Thymus (tissue), 14 donors: ENCODE measurements at places on chromosomes 1 and 21.

GRCh38 chr1:7941437-7941793 lies 776 bp upstream of the TNFRSF9 start:
- no peak overlapping the region for H3K4me3 ChIP-seq
- H3K27me3 ChIP-seq: peaks cover 54% of the 10 kb centered on the region
- no peaks in the 10 kb centered on the region for H3K36me3 ChIP-seq
- H3K4me1 ChIP-seq: no peaks in the 10 kb centered on the region
- H3K27ac ChIP-seq: no peak overlapping the region

GRCh38 chr1:9600861-9601834 lies 12.4 kb downstream of the TMEM201 start:
- no peak for DNase-seq
- no peaks in the 10 kb centered on the region for H3K4me1 ChIP-seq
- H3K4me3 ChIP-seq: no peak overlapping the region
- H3K36me3 ChIP-seq: peaks cover 73% of the 10 kb centered on the region

DNA sequence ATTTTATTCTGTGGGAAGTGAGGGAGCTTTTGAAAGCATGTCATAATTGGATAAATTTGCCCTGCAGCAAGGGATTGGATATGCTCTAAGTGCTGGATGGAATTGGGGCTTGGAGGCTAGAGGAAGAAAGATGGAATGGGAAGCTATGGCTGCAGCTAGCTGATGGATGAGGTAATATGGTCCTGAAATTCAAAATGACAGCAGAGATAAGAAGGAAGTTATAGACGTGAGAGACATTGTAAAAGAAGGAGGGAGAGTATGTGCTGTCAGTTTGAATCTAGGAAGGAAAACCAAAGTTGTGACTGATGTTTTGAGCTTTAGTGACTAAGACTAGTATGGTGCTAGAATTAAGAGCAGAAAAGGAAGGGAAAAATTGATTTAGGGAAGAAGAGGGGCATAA lies 299.9 kb upstream of the SPAG17 start:
- H3K4me1 ChIP-seq: peaks cover 2% of the 10 kb centered on the region
- H3K36me3 ChIP-seq: no peaks in the 10 kb centered on the region
- DNase-seq: no peak
- no peak overlapping the region for H3K27ac ChIP-seq
- no peak overlapping the region for H3K4me3 ChIP-seq

GRCh38 chr21:41894922-41895557 lies 15.9 kb upstream of the PRDM15 start:
- H3K27ac ChIP-seq: no peak overlapping the region
- DNase-seq: no peak
- no peak overlapping the region for H3K4me3 ChIP-seq
- H3K4me1 ChIP-seq: peaks cover 46% of the 10 kb centered on the region
- H3K27me3 ChIP-seq: no peaks in the 10 kb centered on the region

DNA sequence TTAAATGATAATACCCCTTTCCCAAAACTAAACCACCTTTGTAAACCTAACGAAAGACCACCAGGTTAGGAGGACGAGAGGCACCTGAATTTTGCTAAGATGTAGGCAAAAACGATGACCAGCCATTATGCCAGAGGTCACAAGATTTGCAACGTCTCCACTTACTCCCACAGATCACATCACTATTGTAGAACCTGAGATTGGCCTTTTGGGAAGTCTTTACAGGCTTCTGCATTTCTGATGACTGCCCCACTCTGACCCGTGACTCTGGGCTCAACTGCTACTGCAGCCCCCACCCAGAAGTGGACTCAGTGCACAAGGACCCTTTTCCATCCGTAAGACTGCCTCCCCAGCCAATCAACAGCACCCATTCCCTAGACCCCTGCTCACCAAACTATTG lies 36.4 kb upstream of the COL6A2 start:
- DNase-seq: no peak
- no peak overlapping the region for H3K27ac ChIP-seq
- peaks cover 2% of the 10 kb centered on the region for H3K27me3 ChIP-seq
- H3K36me3 ChIP-seq: no peaks in the 10 kb centered on the region

GRCh38 chr21:44440241-44441040 lies 14.9 kb upstream of the LRRC3 start:
- H3K4me3 ChIP-seq: no peak overlapping the region
- no peak for DNase-seq
- no peaks in the 10 kb centered on the region for H3K4me1 ChIP-seq
- no peak overlapping the region for H3K27ac ChIP-seq

- no peaks in the 10 kb centered on the region for H3K4me1 ChIP-seq
- H3K27me3 ChIP-seq: no peaks in the 10 kb centered on the region
- no peak overlapping the region for H3K4me3 ChIP-seq
- no peak for DNase-seq
- no peaks in the 10 kb centered on the region for H3K36me3 ChIP-seq
- no peak overlapping the region for H3K27ac ChIP-seq
Measured at GRCh38 chr1:233707880-233708815, 94.2 kb downstream of the KCNK1 start.

- no peaks in the 10 kb centered on the region for H3K4me1 ChIP-seq
- H3K27me3 ChIP-seq: no peaks in the 10 kb centered on the region
- no peak overlapping the region for H3K4me3 ChIP-seq
- DNase-seq: no peak
- no peak overlapping the region for H3K27ac ChIP-seq
Measured at GRCh38 chr1:113292603-113293255, 97.6 kb upstream of the MAGI3 start.

GRCh38 chr1:17653276-17653675 lies 101.9 kb upstream of the ACTL8 start:
- H3K36me3 ChIP-seq: no peaks in the 10 kb centered on the region
- H3K27me3 ChIP-seq: no peaks in the 10 kb centered on the region
- no peak for DNase-seq
- no peak overlapping the region for H3K27ac ChIP-seq
- no peaks in the 10 kb centered on the region for H3K4me1 ChIP-seq
- no peak overlapping the region for H3K4me3 ChIP-seq

- H3K4me1 ChIP-seq: peaks cover 14% of the 10 kb centered on the region
- H3K36me3 ChIP-seq: peaks cover 23% of the 10 kb centered on the region
- DNase-seq: no peak
- peak overlapping the region; percentile 79 for H3K4me3 ChIP-seq
- peak overlapping the region; percentile 98 for H3K27ac ChIP-seq
- no peaks in the 10 kb centered on the region for H3K27me3 ChIP-seq
Measured at GRCh38 chr1:109091078-109091838, 694 bp downstream of the TMEM167B start.

DNA sequence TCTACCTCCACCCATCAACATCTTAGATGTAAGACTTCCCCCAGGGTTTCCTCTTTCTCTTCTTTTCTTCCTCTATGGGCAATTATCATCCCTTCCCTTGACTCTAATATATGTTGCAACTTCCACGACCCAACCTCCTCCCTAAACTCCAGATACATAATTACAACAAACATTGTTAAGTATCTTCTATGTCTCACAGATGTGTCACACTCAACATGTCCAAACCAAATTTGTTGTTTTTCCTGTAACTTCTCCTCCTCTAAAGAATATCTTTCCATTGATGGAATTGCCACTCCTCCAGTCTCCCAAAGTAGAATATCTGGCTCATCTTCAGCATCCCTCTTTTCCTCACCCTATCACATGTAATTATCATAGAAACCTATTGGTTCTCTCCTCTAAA lies 314.2 kb downstream of the RWDD3 start:
- H3K36me3 ChIP-seq: no peaks in the 10 kb centered on the region
- no peak overlapping the region for H3K4me3 ChIP-seq
- no peak overlapping the region for H3K27ac ChIP-seq
- no peaks in the 10 kb centered on the region for H3K4me1 ChIP-seq
- H3K27me3 ChIP-seq: no peaks in the 10 kb centered on the region

DNA sequence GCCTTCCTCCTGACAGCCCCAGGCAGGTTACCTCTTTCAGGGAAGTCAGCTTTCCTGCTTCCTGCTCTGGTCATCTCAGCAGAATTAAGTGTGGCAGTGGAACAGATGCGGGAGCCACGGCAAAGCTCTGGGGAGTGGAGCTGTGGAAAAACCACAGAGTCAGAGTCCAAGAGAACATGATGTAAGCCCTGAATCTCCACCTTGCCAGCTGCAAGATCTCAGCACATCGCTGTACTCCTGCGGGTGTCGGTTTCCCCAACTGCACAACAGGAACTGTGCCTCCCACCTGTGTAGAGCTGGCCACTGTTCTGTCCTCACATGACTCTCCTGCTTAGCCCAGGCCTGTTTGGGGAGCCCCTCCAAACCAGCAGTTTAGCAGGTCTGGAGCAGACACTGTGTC lies 123.7 kb downstream of the MATN1 start:
- H3K4me1 ChIP-seq: no peaks in the 10 kb centered on the region
- H3K27ac ChIP-seq: no peak overlapping the region
- no peak for DNase-seq
- H3K36me3 ChIP-seq: no peaks in the 10 kb centered on the region
- no peak overlapping the region for H3K4me3 ChIP-seq
